ENCODE measurements at places on chromosomes 7 and 10.

- no peak for DNase-seq
These were observed 39.6 kb upstream of the INPP5A start for GRCh38 chr10:132497861-132498561.

- DNase-seq: no peak
These were observed 43.7 kb downstream of the COL17A1 start for GRCh38 chr10:104041891-104042535.

GRCh38 chr10:107423903-107424302, 259.4 kb upstream of the SORCS1 start:
- no peak for DNase-seq

- no peak for DNase-seq
These were observed 125.9 kb upstream of the PPIF start for GRCh38 chr10:79221110-79222051.

DNA sequence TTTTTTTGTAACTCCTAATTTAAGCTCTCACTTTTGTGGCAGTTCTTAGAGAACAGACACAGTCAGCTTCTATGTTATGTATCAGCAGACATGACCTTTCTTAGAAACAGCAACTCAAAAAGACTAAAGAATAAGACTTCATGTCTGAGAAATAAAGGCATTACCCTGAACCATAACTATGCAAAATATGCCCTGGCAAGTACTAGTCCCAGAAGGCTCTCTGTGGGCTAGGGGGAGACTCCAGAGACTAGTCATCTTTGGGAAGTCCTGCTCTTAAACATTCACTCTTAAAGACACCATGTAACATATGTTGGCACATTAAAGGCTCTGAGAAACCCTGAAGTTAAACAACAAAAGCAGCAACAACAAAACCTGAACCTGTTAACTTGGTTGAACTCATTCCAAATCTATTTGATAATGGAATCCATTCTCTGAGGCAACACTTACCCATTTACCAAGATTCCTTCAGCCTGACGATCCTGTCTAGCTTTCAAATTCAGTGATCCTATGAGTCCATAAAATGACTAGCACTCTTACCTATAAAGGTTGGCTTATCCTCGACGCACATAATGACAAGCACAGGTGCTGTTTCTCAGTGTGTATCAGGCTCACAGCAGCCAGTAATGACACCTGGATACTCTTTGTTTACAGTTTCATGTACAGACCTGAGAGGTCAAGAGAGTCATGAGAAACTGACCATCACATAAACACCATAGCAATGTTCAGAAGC, 62.3 kb downstream of the OSBPL3 start:
- DNase-seq: no peak

GRCh38 chr7:130566898-130567280, 75.0 kb downstream of the MEST start:
- DNase-seq: no peak

GRCh38 chr7:128903621-128904361, 6.7 kb downstream of the KCP start:
- no peak for DNase-seq

DNA sequence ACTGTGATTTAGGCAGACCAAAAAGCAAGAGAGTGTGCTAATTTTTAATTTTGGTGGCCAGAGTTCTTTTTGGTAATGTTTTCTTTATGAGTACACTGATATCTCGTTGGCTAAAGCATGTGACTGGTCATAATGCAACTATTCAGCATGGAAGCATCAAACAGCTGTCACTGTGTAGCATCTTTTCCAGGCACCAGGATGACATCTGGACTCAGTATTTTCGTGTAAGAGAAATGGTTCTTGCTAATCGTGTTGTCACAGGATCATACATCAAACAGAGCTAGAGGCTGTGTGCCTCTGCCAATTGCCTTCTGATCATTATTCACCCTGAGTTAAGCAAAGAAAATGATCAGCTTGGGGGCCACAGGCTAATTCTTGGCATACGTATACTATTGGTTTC, 118.9 kb downstream of the SND1 start:
- DNase-seq: no peak

- no peak for DNase-seq
These were observed 70.4 kb upstream of the CFAP46 start for GRCh38 chr10:133012573-133013359.

GRCh38 chr10:62652564-62652963, 152.0 kb upstream of the ADO start:
- no peak for DNase-seq

DNA sequence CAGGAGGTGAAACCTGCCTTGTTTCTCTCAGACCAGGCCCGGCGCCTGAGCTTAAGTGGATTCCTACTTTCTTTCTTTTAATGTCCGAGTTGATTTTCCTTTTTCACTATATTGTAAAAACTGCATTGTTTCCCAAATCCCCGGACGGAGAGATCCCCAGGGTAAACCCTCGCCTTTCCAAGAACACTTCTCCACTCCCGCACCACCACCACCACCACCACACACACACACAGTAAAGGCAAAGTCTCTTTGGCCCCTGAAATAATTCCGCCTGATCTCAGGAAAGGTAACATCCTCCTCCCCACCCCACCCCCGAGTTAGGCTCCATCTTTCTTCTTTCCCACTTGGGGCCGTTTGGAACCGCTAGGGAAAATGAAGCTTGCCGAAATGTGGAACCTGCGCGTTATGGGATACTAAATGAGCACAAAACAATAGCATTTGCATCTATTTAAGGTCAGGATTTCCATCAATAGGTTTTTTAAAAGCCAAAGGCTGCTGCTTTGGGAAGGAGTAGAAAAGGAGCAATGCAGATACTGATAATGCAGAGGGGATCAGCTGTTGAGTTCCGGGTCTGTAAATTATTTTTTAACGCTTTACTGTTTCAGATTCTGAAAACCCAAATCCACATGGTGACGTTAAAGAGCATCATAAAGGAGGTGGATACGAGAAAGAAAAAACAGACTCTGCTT, 2.5 kb downstream of the HPSE2 start:
- no peak for DNase-seq

GRCh38 chr10:133420579-133420978, 3.8 kb downstream of the SPRN start:
- no peak for DNase-seq

DNA sequence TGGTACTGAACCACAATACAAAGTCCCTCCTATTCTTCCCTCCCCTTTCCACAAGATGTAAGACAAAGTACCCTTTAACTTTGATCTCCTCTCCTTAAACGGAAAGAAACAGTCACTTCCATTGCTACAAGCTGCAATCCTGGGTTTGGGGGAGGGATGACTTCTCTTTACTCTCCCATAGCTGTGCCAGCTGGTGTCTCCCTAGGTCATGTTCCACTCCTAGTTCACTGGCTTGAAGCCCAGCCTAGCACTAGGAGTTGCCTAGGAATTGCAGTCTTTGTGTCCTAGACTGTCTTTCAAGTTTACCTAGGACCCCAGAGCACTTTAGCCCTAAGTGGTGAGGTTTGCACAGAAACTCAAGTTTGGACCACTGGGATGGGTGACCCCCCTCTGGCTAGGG, 311.1 kb downstream of the HPSE2 start:
- DNase-seq: no peak

- DNase-seq: no peak
These were observed 108.9 kb upstream of the LYZL2 start for GRCh38 chr10:30738416-30738815.

DNA sequence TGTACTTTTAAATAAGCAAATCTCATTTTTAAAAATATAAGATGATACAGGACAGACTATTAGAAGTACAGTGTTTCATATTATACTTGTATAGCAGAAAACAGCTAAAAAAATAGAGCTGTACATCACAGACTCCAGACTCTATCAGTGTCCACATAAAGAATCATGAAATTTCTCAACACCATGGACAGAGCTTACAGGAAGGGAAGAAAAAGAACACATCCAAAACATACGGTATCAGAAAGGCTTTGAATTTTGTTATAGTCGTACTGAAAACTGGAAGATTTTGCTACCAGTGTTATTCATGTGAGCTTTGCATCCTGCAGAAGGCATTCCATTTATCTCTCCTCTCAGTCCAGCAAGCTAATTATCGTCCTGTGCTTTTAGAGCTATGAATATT, 183.2 kb upstream of the PTPRZ1 start:
- no peak for DNase-seq

DNA sequence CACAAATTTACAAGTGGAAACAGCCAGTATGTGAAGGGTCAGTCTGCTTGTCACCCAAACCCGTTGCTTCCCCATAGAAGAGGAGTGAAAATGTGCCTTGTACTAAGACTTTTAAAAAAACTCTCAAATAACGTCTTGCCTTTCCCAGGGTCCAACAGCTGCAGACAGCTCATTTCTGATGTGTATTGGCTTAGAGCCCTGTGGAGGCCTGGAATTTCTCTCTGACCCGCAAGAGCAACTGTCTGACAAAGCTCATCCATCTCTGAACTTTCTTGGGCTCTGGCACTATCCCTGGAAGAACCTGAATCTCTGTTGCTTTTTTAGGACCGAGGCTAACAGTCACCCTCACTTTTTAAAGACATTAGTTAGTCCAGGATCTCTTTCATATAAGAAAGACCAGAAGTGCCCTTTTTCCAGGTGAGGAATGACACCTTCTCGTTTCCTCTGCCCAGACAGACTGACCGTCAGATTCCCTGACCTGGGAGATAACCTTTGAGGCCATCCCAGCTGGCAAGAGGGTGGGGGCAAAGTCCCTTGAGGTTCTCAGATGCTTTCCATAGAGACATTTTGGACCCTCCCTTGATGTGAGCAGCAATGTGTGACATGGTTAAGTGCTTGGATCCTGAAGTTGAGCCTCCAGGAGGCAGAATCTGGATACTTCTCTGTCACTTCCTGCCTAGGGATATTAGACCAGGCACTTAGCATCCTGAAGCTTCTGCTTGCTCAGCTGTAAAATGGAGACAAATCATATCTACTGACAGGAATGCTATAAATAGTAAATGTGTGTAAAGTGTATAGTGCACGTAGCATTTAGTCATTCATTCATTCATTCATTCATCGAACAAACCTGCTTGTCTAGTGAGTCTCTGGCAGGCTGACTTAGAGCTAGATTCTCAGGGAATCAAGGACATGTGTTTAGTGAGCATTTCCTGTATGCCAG, 4.5 kb upstream of the NODAL start:
- no peak for DNase-seq

DNA sequence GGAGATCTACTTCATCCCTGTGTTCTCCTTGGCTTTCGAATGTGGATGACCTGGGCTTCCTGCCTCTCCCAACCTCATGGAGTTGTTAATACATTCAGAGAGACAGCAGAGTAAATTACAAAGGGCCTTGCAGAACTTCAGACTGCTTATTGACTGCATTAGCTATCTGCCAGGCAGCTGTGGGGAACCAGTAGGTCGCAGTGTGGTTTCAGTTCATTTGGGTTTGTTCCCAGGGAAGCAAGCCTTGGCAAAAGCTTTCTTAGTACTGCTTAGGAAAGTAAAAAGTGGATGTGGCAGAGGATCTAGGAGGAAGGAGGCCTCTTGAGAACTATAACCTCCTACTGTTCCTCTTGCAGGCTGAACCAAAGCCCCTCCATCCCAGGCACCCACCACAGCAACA, 9.2 kb downstream of the NPFFR1 start:
- DNase-seq: no peak

GRCh38 chr10:71860243-71861029, 9.4 kb upstream of the PSAP start:
- DNase-seq: peak; percentile 97

GRCh38 chr10:132486539-132487121, 51.0 kb upstream of the INPP5A start:
- DNase-seq: no peak

DNA sequence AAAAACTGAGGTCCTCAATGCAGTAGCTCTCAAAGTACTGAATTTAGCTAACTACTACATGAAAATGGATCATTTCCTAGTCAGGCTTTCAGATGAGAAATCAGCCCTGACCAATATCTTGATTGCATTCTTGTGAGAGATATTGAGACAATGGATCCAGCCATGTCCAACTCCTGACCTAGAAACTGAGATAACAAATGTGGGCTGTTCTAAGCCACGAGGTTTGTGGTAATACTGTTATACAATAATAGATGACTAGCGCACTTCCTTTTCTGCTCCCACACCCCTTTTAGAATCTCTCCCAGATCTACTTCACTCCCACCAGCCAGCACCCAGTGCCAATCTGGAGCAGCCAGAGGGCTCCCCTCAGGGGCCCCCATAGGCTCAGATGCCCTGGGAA, 209.3 kb upstream of the KMT2E start:
- DNase-seq: no peak

DNA sequence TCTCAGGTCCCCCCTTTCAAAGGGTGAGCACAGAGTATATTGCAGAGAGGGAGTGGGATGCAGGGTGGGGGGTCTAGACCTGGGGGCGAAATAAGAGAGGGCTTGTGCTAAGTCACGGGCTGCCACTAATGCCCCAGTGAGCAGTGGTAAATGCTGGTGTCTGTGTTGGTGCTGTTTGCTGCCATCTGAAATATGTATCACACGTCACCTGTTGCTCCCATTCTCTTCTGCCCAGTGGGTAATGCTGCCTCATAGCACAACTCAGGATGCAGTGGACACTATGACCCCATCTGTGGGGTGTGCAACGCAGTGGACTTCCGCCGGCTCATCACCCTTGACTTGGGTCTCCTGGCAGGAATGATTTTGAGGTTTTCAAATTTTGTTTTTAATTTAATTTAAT, 2.6 kb downstream of the STOX1 start:
- no peak for DNase-seq

DNA sequence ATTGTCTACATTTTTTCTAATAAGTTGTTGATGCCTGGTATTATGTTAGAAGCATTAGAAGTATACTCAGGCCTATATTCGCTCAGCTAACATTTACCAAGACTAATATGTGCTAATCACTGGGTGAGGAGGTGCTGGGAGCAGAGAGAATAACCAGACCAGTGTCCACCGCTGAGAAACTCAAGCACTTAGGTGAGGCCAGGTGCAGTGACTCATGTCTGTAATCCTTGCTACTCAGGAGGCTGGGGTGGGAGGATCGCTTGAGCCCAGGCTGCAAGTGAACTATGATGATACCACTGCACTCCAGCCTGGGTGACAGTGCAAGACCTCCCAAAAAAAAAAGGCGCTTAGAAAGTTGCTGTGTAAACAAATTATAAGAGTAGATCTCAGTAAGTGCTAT, 182.2 kb upstream of the AOAH start:
- no peak for DNase-seq

DNA sequence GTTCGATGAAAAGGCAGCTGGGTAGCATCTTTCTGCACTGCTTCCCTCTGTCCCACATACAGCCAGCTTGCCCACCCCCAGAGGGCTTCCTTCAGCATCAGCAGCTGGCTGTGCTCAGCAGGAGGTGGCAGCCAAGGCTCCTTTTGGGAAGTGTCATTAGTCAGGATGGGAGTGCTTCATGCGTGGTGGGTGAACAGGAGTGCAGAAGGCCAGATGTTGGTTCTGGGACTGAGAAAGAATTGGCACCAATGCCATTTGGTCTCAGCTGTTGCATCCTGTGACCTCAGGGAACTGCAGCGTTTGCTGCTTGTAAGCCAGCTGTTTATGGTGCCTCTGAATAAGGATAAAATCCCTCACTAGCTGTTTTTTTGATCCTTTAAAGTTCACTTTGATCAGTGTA, 131.1 kb upstream of the SORCS3 start:
- DNase-seq: no peak

DNA sequence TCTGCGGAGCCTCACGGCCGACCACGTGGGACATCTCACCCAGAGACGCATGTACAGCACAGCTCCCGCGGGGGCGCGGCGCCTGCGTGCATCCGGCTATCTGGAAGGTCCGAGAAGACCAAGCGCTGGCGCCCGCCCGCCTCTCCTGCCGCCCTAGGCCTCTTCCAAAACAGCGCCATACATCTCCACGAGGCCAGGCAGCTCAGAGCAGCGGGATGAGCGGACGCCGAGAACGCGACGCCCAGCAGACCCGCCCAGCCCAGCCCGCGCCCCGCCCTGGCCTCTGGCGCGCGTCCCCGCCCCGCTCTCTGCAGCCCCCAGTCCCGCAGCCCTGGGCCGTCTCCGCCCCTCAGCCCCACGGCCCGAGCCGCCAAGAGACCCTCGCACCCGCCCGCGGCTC, 20.3 kb upstream of the LANCL2 start:
- DNase-seq: no peak

Data from Panc1 (cell line).